Lower lobe of right lung (tissue), 2 donors: ENCODE measurements at places on chromosomes 11 and 22. TPM values are rescaled to one million over a fixed set of nuclear protein-coding genes. Genes with fewer than 3 reads are reported as not detected.

DNA sequence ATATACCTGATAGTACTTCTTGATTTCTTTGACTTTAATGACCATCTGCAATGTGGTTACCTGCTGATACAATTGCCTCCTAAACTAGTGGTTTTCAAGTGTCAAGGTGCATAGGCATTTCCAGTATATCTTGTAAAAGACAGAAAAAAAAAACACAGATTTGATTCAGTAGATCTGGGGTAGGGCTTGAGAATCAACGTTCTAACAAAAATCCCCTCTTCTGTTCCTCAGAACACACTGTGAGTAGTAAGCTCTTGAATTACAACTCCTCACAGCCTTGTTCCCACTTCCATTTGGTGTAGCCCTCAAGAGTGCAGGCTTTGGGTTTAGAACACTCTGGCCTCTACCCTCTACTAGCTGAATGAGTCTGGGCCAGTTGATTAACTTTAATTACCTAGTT lies 78.0 kb upstream of the CTSC start:
- H3K36me3 ChIP-seq, result no peaks in the 10 kb centered on the region
- H3K4me3 ChIP-seq, result no peak overlapping the region
- H3K27ac ChIP-seq, result no peak overlapping the region
- H3K27me3 ChIP-seq, result no peaks in the 10 kb centered on the region
- DNase-seq, result no peak
- H3K4me1 ChIP-seq, result peaks cover 26% of the 10 kb centered on the region

The OOSP1 gene
- total RNA-seq, result not detected

GRCh38 chr11:66570850-66571180 lies 2.4 kb upstream of the CTSF start:
- no peak overlapping the region for H3K27ac ChIP-seq
- DNase-seq, result no peak
- peaks cover 17% of the 10 kb centered on the region for H3K4me1 ChIP-seq
- H3K36me3 ChIP-seq, result no peaks in the 10 kb centered on the region

The SAA4 gene
- 0.62 TPM for total RNA-seq

DNA sequence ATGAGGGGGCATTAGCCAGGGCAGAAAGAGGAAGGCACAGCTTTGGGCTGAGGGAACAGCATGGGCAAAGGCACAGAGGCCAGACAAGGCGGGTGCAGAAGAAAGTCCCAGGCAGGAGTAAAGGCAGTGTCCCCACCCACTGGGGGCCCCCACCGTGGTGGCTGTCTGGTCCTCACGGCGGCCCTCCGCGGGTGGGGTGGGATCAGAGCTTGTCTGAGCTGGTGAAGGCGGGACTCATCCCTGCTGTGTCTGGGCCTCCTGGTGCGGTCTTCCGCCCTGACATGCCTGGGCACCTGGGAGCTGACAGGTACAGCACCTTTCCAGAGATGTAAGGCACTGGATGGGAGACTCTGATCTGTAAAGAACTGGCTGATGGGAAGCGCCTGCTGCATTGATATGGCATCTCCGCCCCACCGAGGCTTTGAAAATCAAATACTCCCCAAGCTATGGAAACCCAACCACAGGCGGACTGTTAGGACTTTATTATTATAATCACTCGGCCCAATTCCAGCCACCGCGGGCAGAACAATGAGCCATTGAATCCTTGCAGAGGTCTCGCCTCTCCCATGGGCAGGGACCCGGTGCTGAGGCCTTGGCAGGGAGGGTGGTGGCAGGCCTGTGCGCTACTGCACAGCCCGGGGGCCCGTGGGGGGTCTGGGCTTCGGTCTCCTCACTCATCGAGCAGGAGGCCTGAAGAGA lies 14.2 kb upstream of the GNB1L start:
- no peaks in the 10 kb centered on the region for H3K36me3 ChIP-seq
- H3K27ac ChIP-seq, result no peak overlapping the region
- peaks cover 9% of the 10 kb centered on the region for H3K4me1 ChIP-seq
- DNase-seq, result peak; percentile 36
- H3K27me3 ChIP-seq, result no peaks in the 10 kb centered on the region

GRCh38 chr11:73235236-73235786 lies 17.2 kb downstream of the P2RY2 start:
- H3K27me3 ChIP-seq, result no peaks in the 10 kb centered on the region
- no peak for DNase-seq

DNA sequence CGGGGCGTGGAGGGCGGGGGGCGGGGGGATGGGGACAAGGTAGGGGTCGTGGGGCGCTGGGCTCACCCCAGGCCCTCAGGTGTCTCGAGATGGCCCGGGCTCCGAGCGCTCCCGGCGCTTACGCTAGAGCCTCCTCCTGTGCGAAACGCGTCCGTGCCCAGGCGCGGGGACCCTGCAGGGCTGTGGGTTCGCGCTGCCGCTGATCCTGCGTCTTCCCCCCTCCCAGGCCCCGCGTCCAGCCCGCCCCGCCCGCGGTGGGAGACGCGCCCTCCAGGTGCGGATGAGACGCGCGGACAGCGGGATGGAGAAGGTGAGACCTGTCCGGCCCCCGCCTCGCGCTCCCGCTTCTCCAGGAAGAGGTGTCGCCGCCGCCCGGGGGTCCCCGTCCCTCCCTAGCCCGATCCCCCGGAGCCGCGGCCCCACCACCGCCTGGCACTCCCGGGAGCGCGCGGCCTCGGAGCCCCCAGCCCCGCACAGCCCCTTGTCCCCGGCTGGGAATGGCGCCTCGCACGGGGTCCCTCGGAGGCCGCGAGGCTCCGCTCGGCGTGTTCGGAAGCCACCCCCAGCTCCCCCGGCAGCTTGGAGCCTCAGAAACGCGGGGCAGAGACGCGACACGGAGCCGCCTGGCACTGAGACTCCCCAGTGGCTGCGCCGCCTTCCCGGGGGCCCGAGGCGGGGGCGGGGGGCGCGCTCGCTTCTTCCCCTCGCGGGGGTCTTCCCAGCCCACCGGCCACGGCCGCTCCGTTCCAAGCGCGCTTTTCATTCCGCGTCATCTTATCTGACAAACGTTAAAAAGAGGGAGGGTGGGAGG lies 27.6 kb upstream of the TOLLIP start:
- peaks cover 10% of the 10 kb centered on the region for H3K27me3 ChIP-seq
- H3K36me3 ChIP-seq, result no peaks in the 10 kb centered on the region
- H3K27ac ChIP-seq, result peak overlapping the region; percentile 41
- H3K4me3 ChIP-seq, result peak overlapping the region; percentile 34
- peak; percentile 79 for DNase-seq

DNA sequence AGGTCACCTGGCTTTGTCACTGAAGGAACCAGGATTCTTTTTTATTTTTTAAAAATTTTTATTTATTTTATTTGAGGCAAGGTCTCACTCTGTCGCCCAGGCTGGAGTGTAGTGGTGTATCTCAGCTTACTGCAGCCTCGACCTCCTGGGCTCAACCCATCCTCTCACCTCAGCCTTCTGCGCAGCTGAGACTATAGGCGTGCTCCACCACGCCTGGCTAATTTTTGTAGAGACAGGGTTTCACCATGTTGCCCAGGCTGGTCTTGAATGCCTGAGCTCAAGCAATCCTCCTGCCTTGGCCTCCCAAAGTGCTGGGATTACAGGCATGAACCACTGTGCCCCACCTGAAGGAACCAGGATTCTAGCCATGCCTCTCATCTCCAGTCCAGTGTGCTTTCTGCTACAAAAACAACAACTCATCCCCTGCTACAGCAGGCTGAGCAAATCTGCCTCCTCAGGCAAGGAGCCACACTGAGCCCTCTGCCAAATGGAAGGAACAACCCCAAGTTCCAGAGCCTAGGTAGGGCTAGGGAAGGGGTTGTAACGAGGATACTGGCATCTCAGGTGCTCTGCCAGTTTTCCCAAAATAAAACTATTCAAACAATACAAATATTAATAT lies 2.6 kb upstream of the PEX26 start:
- H3K36me3 ChIP-seq, result peaks cover 11% of the 10 kb centered on the region
- no peak overlapping the region for H3K4me3 ChIP-seq
- no peaks in the 10 kb centered on the region for H3K27me3 ChIP-seq
- DNase-seq, result no peak
- no peak overlapping the region for H3K27ac ChIP-seq

GRCh38 chr22:33105501-33105911 lies 47.3 kb upstream of the SYN3 start:
- H3K36me3 ChIP-seq, result no peaks in the 10 kb centered on the region
- DNase-seq, result no peak
- H3K27ac ChIP-seq, result no peak overlapping the region
- H3K4me3 ChIP-seq, result no peak overlapping the region

The RAB3IL1 gene
- total RNA-seq, result 11.4 TPM

DNA sequence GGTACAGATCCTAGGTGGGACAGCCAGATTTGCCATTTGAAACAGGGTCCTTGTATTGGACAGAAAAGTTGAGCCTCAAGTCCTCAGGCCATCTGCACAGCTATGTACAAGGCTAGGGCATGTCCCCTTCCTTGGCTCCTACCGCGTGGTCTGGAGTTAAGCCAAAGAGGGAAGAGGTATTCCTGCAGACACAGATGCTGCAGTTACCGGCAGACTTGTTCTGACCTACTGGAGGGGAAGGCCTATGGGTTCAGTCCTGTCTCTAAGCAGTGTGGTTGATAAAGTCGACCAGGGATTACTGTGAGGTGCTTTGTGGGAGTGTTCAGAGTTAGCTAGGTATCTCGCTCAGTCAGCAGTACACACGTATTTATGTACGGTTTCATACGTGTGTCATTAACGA lies 180.6 kb downstream of the ADAMTS15 start:
- no peak for DNase-seq
- no peaks in the 10 kb centered on the region for H3K4me1 ChIP-seq
- H3K4me3 ChIP-seq, result no peak overlapping the region
- no peak overlapping the region for H3K27ac ChIP-seq

The MMP26 gene
- not detected for total RNA-seq
